ENCODE measurements at places on chromosomes 12 and 14. TPM values are rescaled to one million over a fixed set of nuclear protein-coding genes. Genes with fewer than 3 reads are reported as not detected.

Gene PLXNC1
- polyA plus RNA-seq = 2.9 TPM

Gene SYNDIG1L
- polyA plus RNA-seq = not detected

GRCh38 chr12:70828351-70828750 is 92.2 kb downstream of the PTPRR start:
- DNase-seq = no peak

GRCh38 chr14:32826404-32827082 is 112.1 kb upstream of the NPAS3 start:
- peak; percentile 44 for DNase-seq

DNA sequence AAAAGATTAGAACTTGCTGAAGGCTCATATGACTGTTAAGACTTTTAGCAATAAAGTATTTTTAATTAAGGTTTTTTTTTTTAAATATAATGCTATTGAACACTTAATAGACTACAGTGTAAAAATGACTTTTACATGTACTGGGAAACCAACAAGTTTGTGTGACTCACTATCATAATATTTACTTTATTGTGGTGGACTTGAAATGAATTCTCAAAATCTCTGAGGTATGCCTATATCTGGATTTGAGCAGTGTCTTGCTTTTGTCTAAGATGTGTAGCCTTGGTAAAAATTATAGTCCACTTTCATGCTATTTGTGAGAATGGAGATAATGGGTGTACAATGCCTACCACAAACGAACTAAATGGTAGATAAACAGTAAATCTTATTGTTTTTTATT is 33.9 kb upstream of the NAV3 start:
- no peak for DNase-seq

- no peak for DNase-seq
These were observed 22.3 kb downstream of the PLEKHG3 start for GRCh38 chr14:64726585-64726890.
